CD4-positive, alpha-beta T cell treated with Interleukin-15 for 1 hour (primary cell): ENCODE measurements at places on chromosomes 4 and X.
A peak's percentile ranks its signal among the peaks of the same experiment; 100 is the strongest.

DNA sequence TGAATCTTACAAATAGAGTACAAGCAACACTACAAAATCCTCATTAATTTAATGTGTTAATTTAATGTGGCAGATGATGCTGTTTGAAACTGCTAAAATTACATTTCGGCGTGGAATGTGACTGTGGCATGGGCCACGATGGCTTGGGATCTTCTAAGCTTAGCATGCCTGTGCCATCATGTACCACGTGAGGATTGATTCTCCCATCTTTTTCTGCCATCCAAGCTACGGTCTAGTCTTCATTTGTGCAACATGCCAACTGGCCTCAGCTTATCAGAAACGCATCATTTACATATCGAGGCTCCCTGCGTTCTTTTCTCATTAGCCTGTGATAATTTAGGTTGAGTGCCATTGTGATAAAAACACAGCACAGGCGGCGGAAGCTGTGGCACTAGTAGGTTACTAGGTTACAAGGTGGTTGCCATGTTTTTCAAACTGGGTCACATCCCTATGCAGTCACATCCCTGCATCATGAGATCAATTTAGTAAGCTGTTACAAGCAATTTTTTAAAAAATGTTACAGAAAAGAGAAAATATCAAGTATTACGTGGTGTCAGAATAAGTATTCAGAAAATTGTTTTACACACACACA, 189.9 kb upstream of the RBPJ start:
- DNase-seq = peak; percentile 21

- DNase-seq = no peak
These were observed 104.1 kb downstream of the ANOS1 start for GRCh38 chrX:8627796-8628195.

DNA sequence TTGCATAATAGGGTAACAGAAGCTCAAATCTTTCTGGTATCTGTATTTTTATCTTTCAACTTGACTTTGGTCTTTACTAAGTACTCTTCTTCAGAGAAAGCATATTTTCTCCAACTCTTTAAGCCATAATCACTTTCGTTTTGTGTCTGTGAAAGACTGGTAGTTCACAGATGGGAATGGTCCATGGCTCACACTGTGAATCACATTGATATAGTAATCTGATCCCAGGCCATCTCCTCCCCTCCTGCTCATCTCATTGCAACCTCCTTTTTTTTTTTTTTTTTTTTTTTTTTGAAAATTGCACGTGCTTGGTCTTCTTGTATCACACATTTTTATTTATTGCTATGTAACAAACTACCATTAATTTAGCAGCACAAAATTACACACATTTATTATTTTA, 694.5 kb upstream of the SLIT2 start:
- no peak for DNase-seq

DNA sequence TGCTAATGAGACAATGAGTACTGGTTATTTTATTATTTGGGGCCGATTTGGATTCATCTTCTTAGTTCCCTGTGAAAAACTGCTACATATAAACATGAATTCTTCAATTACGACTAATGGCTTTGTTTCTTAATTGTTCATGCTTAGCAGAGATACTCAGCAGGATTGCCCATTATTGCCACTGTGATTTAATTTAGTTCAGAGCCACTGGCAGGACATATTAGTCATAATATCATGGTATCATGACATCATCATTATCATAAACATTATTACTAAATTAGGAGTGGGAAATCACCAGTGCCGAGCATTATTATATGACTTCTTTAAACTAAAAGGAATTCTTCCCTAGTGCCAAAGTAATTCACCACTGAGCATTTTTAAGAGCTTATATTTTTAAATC, 201.4 kb downstream of the SPOCK3 start:
- no peak for DNase-seq

GRCh38 chrX:17706676-17707075, 30.6 kb upstream of the SCML1 start:
- no peak for DNase-seq

- DNase-seq = no peak
These were observed 62.6 kb downstream of the FRAS1 start for GRCh38 chr4:78119698-78120097.
